ENCODE measurements at places on chromosomes 7 and 10. TPM values are rescaled to one million over a fixed set of nuclear protein-coding genes. Genes with fewer than 3 reads are reported as not detected.

DNA sequence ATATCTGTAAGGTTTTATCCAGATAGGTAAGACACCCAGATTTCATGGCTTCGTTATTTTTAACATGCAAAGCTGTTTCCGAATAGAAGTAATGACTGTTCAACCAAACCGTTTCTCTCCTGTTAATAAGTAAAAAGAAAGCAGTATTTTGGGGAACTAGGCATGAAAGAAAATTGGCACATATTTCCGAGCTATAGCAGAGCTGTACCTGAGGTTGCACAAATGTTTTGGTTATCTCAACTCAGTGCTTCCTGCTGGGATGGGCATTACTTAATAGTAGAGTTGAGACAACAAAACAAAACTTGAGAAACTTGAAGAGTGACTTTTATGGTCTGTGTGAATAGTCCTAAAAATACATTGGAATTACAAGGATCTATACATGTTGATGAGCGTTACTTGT lies 564.3 kb upstream of the SORCS1 start:
- no peak for DNase-seq

SUV39H2 gene
- total RNA-seq, result 15.6 TPM

GRCh38 chr7:150734254-150734653 lies 3.0 kb upstream of the GIMAP5 start:
- DNase-seq, result no peak

GRCh38 chr7:121301446-121302213 lies 27.2 kb upstream of the WNT16 start:
- no peak for DNase-seq

ASB10 gene
- total RNA-seq, result not detected

GRCh38 chr10:43059828-43060227 lies 17.0 kb upstream of the RET start:
- no peak for DNase-seq

SDK1 gene
- 4.3 TPM for total RNA-seq
